Stimulated activated CD8-positive, alpha-beta memory T cell treated with anti-CD3 and anti-CD28 coated beads, Interleukin-12 subunit alpha, Interleukin-12 subunit beta, amount 100 ng/mL, for 1 hour (primary cell): ENCODE measurements at places on chromosomes 1 and 21.

- DNase-seq = no peak
Observed at GRCh38 chr1:194830387-194830786, 1644.0 kb upstream of the B3GALT2 start.

DNA sequence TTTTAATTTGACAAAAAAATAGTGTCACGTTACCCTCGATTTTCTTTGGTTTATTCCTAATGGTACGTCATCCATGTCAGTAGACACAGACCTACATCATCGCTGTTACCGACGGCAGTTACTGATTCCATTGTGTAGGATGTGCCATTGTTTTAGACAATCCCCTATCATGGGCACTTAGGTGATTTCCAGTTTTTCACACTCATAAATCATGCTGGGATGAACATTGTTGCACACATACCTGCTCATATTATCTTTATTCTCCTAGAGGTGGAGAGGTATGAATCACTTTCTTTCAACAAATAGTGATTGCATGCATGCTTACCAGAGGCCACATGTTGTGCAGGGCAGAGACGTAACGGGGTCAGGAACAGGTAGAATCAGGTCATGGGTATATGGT, 79.7 kb upstream of the EFHD2 start:
- DNase-seq = no peak

DNA sequence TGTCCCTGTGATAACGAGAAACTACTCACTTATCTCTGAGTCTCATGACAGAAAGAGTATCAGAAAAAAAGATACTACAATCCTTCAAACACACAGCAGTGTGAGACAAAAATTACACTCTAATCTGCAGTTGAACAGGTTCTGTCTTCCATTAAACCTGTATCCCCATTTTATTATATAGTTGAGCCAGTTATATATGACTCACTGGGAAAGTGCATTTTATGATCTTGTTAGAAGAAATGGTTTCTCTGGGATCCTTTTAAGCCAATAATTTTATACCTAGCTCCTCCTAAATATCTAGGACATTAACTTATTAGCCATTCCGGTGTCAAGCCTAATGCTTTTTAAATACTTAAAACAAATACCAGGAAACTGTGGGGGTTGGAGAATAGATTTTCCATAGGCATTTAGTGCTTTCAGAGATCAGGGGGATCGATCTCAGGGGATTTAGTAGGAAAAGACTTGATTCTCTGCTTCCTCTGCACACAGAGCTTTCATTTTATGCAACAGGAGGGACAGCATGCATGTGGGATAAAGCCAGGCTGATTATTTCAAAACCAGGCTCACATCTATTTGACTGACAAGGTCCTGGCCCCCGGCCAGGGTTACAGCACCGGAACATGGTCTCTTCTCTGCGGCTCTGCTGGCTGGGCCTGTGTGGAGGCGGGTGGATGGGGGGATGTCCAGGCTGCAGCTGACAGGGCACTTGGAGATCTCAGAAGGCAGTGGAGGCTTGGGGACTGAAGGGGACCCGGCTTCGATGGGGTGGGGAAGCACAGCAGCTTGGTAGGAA, 310.6 kb downstream of the DISC1 start:
- no peak for DNase-seq

DNA sequence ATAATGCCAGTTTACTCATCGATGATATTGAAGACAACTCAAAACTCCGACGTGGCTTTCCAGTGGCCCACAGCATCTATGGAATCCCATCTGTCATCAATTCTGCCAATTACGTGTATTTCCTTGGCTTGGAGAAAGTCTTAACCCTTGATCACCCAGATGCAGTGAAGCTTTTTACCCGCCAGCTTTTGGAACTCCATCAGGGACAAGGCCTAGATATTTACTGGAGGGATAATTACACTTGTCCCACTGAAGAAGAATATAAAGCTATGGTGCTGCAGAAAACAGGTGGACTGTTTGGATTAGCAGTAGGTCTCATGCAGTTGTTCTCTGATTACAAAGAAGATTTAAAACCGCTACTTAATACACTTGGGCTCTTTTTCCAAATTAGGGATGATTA, 13.7 kb downstream of the GGPS1 start:
- DNase-seq = no peak

DNA sequence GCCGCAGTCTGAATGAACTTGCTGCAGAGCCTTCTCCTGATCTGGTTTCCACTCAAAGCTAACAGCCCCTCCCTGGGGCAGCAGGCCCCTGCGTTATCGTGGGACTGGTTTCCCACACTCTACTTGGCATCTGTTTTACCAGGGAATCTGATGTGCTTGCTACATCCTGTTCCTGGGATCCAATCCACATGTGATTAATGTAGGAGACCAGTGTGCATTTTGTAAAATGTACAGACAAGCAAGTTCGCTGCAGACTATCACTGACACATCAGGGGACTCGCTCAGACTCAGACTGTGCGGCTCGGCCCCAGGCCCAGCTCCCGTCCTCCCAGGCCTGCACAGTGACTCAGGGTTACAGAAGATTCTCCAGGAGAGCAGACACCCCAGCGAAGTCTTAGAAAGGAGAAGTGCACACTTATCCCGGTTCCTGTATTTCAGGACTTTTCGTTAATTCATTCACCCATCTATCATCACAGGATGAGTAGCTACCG, 340.1 kb downstream of the MATN1 start:
- DNase-seq = no peak

DNA sequence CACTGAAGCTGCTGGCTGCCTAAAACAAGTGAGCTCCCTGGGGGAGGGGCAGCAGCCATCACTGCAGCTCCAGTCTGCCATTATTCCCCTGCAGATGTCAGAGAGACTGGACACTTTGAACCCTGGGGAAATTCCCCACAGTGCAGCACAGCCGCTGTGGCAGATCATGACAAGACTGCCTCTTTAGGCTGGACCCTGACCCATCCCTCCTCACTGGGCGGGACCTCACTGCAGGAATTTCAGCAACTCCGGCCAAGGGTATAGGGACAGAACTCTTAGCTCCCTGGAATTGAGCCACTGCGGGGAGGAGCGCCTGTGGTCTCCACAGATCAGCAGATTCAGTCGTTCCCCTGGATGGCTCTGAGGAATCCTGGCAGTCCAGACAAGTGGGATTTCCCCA, 964.6 kb downstream of the BRINP3 start:
- DNase-seq = no peak

DNA sequence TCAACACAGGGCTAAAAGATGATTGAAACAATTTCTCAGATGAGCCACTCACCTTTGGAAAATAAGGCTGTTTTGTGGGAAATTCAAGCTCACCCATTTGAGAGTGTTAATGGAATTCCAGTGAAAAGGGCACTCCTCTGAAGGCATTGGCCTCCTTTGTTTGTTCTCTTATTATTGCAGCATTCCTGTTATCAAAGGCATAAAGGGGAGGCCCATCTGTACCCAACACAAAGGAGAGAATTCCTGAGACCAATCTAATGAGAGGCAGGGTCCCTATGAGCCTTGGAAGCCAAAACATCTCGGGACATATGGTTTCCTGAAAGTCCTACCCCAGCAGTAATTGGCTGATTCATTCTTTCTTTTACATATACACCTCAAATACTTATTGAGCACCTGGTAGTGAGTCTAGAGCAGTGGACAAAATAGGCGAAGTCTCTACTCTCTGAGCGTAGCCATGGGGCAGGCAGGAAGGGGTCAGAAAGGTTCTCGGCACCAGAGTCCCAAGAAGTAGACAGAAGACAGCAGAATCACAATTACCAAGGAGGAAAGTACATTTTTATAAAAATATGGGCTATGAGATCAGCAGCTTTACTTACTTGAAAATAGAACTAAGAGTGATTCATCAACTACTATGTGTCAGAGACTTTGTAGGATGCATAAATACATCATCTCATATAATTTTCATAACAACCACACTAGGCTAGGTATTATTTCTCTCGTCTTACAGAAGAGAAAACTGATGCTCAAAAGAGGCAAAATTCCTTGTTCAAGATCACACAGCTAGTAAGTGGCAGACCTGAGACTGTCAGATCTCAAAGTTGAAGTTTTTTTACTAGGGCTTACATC, 218.7 kb downstream of the DAB1 start:
- DNase-seq = no peak

- no peak for DNase-seq
Observed at GRCh38 chr1:36098650-36099365, 10.1 kb downstream of the ADPRS start.

DNA sequence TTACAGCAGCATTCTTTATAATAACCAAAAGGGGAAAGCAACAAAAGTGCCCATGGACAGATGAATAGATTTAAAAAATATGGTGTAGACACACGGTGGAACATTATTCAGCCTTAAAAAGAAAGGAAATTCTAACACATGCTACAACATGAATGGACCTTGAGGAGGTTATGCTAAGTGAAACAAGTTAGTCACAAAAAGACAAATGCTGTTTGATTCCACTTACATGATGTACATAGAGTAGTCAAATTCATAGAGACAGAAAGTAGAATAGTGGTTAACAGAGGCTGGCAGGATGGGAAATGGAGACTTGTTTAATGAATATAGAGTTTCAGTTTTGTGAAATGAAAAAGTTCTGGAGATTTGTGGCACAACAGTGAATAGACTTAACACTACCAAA, 151.4 kb downstream of the CYYR1 start:
- DNase-seq = no peak

- DNase-seq = no peak
Observed at GRCh38 chr21:15003463-15004135, 61.2 kb downstream of the NRIP1 start.

- no peak for DNase-seq
Observed at GRCh38 chr21:44878053-44878982, 4.8 kb upstream of the PTTG1IP start.

GRCh38 chr21:25953196-25953595, 217.4 kb downstream of the APP start:
- DNase-seq = no peak
